Natural killer cell (primary cell): ENCODE measurements at places on chromosomes 11 and 22. TPM values are rescaled to one million over a fixed set of nuclear protein-coding genes. Genes with fewer than 3 reads are reported as not detected.

H19 gene
- not detected for total RNA-seq

GSTT4 gene
- total RNA-seq = not detected

ACTN3 gene
- total RNA-seq = 1.00 TPM

TRPC6 gene
- total RNA-seq = 0.15 TPM

DNA sequence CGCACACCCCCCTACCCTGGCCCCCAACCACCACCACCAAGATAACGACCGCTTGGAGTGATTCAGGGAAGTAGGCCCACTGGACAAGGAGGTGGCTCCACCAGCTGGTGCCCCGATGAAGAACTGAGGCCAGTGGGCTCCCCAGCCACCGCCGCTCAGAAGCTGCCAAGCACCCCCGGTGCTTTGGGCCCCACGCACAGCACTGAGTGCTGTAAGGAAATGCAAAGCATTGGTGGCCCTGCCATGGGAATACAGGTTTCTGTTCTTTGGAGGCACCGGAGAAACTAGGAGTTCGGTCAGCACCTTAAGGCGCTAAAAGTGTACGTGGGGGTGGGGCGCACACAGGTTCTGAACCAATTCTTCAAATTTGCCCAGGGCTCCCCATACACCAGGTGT is 664 bp upstream of the PRSS23 start:
- no peak for DNase-seq
- peak overlapping the region; percentile 37 for H3K4me3 ChIP-seq
- peaks cover 20% of the 10 kb centered on the region for H3K4me1 ChIP-seq
- H3K27me3 ChIP-seq = no peaks in the 10 kb centered on the region
- H3K27ac ChIP-seq = peak overlapping the region; percentile 61

GRCh38 chr22:39173787-39174497 is 21.5 kb upstream of the CBX7 start:
- DNase-seq = peak; percentile 86
- H3K4me3 ChIP-seq = peak overlapping the region; percentile 37
- H3K27me3 ChIP-seq = no peaks in the 10 kb centered on the region
- no peaks in the 10 kb centered on the region for H3K36me3 ChIP-seq
- peaks cover 79% of the 10 kb centered on the region for H3K4me1 ChIP-seq

- no peak for DNase-seq
- H3K36me3 ChIP-seq = no peaks in the 10 kb centered on the region
- H3K27ac ChIP-seq = no peak overlapping the region
- H3K27me3 ChIP-seq = no peaks in the 10 kb centered on the region
These were observed 900.3 kb downstream of the OPCML start for GRCh38 chr11:132631989-132632388.

- DNase-seq = no peak
- no peak overlapping the region for H3K27ac ChIP-seq
- H3K4me1 ChIP-seq = no peaks in the 10 kb centered on the region
These were observed 143.2 kb downstream of the APOL5 start for GRCh38 chr22:35860837-35861236.

DNA sequence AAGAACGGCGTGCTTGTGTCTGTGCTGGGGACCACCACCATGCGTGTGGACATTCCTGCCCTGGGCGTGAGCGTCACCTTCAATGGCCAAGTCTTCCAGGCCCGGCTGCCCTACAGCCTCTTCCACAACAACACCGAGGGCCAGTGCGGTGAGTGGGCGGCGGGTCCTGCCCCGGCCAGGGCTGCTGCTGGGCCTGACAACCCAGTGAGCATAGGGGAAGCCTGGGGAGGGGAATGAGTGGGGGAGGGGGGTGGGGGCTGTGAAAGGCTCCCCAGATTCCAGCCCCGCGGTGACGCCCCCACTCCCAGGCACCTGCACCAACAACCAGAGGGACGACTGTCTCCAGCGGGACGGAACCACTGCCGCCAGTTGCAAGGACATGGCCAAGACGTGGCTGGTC is 31.9 kb downstream of the MUC5B start:
- no peak for DNase-seq
- no peak overlapping the region for H3K27ac ChIP-seq
- H3K27me3 ChIP-seq = no peaks in the 10 kb centered on the region
- peaks cover 6% of the 10 kb centered on the region for H3K4me1 ChIP-seq
- no peaks in the 10 kb centered on the region for H3K36me3 ChIP-seq

- no peak overlapping the region for H3K27ac ChIP-seq
- H3K4me1 ChIP-seq = no peaks in the 10 kb centered on the region
These were observed 597.9 kb upstream of the KIRREL3 start for GRCh38 chr11:127598476-127598875.
